ENCODE measurements at places on chromosomes 1 and 21.

DNA sequence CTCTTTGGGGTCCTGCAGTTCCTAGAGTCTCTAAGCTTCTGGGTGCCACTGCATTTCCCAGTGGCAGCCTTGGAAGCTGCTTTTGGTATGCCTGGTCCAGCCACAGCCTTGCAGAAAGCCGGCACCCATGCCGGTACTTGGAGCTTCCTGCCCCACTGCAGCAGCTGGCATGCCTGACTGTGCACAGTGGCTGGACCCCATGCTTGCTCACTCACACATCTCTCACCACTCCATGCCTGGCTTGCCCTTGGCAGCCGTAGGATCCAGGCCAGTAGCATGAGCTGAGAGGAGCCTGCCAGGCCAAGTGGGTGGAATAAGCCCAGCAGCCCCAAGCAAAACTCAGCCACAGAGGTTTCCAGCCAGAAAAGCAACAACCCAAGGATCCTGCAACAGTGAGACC is 20.3 kb upstream of the FNBP1L start:
- DNase-seq: no peak

DNA sequence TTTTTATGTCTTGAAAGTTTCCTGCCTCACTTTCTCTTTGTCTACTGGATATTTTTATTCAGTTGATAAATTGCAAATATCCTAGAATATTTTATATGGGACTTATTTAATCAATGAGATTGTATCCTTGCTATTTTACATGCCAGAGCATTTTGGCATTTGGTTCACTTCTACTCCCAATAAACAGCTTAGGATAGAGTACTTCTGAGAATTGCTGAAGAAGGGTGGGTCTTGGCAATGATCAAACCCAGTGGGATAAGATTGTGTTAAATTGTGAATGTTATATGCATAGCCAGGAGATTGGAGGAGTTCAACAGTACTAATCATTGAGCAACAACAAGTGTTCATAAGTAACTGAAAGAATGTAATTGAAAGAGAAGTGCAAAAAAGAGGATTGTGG is 60.1 kb downstream of the SDCCAG8 start:
- DNase-seq: no peak

DNA sequence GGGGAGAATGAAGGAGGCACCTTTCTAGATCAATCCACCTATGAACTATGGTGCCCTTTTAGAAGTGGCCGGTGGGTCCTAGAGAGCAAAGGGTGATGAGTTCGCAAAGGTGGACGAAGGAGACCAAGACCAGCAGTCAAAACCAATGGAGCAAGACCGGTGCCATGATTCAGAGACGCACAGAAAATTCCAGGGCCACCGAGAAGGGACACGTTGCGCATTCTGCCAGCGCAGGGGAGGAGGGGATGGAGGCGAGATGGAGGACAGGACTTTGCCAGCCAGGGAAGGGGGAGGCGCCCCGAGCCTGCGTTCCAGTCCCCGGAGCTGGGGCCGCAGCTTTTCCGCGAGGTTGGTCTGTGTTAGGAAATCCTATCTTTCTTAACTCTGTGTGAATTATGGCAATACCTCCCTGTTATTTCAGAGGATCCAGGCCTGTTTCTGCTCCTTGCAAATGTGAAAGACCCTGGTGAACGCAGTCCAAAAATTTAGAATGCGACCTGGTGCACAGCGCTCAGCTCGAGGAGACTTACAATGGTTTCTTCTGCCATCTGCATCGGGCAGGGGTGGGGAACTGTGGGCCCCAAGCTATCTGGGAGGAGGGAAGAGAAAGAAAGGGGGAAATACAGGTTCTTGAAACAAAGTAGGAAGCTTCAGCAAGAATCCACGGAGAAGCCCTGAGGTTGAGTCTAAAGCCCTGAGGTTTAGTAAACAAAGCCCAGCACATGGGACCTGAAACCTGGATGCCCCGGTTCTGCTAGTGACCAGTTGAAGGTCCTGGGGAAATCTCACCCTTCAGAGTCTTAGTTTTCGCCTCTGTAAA is 129.4 kb downstream of the MRPS6 start:
- no peak for DNase-seq

DNA sequence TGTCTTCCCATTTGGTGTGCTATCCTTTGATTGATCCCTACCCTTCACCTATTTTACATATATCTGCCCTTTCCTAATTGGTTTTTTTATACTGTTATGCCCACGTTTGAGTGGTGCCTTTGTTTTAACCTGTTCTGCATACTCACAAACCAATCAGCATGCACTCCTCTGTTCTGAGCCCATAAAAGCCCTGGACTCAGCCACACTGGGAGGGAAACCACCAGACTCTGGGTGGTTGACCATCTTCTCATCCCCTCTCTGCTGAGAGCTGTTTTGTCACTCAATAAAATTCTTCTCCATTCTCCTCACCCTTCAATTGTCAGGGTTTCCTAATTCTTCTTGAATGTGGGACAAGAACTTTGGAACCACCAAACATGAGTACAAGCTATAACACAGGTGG is 989.8 kb downstream of the ADGRL2 start:
- no peak for DNase-seq

- DNase-seq: no peak
These were observed 83.4 kb downstream of the LYST start for GRCh38 chr1:235783148-235783776.

- DNase-seq: no peak
These were observed 1.5 kb downstream of the LCE3E start for GRCh38 chr1:152565115-152565514.

DNA sequence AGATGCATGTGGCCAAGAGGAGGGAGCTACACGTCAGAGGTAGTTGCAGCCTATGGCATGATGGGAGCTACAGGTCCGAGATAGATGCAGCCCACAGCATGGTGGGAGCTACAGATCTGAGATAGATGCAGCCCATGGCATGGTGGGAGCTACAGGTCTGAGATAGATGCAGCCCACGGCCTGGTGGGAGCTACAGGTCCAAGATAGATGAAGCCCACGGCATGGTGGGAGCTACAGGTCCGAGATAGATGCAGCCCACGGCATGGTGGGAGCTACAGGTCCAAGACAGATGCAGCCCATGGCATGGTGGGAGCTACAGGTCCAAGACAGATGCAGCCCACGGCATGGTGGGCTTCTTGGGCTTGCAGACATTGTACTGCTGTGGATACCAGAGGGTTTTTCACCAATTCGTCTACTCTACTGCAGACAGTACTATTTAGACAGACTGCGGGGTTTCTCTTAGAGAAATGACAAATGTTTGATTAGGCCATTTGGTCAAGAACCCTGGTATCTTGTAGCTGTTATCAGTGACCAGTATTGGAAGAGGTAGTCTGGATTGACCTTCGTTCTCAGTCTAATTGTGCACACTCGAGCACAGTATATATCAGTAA is 127.4 kb downstream of the DHRS3 start:
- DNase-seq: no peak

GRCh38 chr1:65197636-65198035 is 49.6 kb downstream of the AK4 start:
- DNase-seq: no peak

DNA sequence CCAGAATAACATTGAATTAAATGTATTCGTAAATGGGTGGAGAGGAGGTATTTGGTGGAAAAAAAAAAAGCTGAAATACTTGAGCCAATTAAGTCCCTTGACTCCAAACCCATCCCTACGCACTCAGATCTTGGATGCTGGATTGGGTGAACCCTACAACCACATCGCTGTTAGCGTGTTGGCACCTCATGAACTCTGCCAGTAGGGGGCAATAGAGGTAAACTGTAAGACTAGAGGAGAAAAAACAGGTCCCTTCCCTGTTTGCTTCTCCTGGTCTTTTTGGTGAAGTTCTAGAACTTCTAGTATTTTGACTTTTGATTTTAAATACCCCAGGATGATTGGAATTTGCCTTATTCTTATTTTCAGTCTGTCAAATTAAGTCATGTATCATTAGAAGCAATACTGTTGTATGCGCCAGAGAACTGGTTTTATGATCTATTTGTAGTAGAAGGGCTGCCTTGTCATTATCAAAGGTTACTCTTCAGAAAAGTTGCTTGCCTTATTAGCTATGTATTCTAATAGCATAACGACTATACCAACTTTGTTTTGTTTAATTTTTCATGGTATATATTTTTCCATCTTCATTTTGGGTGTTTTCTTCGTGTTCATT is 1.9 kb upstream of the OR13G1 start:
- no peak for DNase-seq

GRCh38 chr1:168686666-168687065 is 42.3 kb downstream of the DPT start:
- no peak for DNase-seq

DNA sequence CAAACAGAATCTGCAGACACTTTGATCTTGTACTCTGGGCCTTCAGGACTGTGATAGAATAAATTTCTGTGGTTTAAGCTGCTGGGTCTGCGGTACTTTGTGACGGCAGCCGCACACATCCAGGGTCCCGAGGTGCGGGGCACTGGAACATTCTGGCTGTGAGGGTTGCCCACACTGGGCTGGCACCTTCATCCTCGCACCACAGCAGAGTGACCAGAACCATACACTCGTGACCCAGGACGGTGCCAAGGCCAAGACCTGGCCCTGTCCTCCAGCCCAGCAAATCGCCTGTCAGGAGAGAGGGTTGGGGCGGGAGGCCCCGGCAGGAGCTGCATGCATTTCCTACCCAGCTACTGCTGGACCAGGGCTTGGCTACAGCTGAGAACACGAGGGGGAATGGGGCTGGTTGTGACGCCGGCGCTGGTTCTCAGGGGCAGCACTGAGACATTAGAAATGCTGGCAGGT is 2.6 kb upstream of the FTCD start:
- no peak for DNase-seq

DNA sequence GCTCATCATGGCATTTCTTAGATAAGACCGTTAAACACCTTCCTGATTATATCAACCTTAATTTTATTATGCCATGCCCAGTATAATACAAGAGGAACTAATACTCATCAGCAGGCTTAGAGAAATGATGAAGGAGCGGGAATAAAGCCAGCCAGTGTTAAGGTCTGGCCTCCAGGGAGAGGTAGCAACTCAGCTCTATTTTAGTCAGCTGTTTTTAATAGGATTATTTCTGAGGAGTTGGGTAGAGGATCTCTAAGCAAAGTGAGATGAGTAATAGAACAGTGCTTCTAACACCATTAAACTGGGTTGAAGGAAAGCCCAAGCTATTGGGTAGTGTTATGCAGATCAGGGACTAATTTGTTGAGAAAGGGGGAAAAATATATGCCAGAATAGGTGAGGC is 921.5 kb downstream of the TTLL7 start:
- DNase-seq: no peak

- no peak for DNase-seq
These were observed 75.5 kb downstream of the ADAMTS1 start for GRCh38 chr21:26769613-26770188.

Data from activated CD4-positive, CD25-positive, alpha-beta regulatory T cell (primary cell).